ENCODE measurements at places on chromosomes 2 and 18.

GRCh38 chr2:15687720-15688119, 96.1 kb downstream of the DDX1 start:
- DNase-seq = no peak

DNA sequence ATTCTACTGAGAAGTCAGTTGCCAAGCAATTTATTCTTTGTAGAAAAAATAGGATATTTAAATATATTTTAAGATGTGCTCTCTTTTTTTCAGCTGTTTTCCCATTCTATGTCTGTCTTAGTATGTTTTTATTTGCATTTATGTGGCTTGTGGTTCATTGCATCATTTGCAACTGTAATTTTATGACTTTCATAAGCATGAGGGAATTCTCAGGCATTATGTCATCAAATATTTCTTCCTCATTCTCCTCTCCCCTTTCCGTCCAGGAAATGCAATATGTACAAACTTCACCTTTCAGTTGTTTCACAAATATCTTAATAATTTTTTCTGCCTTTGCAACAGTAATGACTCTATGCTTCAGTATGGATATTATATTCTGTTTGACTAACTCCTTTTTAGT, 560.2 kb upstream of the LRATD1 start:
- no peak for DNase-seq

DNA sequence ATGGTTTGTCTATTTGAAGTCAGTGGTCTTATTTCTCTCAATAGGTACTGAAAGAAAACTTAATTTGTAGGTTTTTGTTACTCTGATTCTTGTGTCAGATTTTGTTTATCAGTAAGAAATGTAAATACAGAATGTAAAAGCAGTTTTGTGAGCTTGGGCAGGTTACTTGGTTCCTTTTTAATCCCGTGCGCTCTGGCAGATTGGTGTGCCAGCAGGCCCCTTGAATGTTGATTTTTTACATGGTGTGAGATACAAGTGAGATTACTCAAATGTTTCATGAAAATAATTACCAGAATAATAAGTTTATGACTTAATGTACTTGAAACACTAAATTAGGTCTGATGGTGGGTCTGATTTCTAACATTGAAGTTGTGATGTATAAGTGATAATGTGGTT, 13.4 kb downstream of the HNRNPA3 start:
- DNase-seq = no peak

- DNase-seq = no peak
Measured at GRCh38 chr18:74654638-74655037, 57.0 kb downstream of the ZNF407 start.

GRCh38 chr2:232493701-232494474, 6.3 kb upstream of the ECEL1 start:
- no peak for DNase-seq

GRCh38 chr2:127142663-127143630, 36.0 kb upstream of the BIN1 start:
- no peak for DNase-seq

DNA sequence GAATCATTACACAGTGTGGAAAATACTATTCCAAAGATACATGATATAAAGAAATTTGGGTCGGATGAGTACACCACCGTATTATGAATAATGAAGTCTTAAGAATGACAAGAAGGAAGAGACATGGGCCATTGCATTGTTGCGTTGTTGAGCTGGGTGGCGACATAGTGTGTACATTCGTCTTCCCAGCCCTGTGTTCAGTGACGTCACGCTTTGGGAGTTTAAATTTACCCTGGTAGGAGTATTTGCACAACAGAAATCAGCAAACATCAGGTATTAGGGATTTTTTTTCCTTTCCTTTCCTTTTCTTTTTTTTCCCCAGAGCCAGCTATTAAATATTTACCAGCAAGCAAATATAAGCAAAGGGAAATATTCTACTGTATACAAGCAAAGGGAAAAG, 347.2 kb upstream of the NETO1 start:
- DNase-seq = no peak

- DNase-seq = peak; percentile 57
Measured at GRCh38 chr2:178074123-178075005, 1.8 kb upstream of the PDE11A start.

All from erythroblast (primary cell).